ENCODE measurements at places on chromosomes 16 and 17.

GRCh38 chr17:21677911-21678310 is 14.4 kb upstream of the KCNJ18 start:
- DNase-seq: no peak

DNA sequence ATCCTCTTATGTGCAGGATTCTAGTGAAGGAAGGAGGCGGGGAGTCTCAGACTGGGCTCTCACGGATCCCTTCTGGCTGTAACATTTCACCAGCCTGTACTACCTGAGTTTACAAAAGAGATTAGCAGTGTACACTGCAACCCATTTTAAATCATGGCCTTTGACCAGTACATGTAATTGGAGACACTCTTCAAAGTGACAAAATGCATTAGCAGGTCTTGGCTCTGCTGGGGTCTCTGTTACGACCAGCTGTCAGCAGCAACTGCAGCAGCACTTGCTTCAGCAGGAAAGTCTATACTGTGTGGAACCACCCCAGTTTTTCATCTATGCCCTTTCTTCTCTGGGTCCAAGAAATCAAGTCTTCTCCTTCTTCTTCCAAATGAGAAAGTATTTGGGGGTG is 322.8 kb upstream of the ASIC2 start:
- no peak for DNase-seq

DNA sequence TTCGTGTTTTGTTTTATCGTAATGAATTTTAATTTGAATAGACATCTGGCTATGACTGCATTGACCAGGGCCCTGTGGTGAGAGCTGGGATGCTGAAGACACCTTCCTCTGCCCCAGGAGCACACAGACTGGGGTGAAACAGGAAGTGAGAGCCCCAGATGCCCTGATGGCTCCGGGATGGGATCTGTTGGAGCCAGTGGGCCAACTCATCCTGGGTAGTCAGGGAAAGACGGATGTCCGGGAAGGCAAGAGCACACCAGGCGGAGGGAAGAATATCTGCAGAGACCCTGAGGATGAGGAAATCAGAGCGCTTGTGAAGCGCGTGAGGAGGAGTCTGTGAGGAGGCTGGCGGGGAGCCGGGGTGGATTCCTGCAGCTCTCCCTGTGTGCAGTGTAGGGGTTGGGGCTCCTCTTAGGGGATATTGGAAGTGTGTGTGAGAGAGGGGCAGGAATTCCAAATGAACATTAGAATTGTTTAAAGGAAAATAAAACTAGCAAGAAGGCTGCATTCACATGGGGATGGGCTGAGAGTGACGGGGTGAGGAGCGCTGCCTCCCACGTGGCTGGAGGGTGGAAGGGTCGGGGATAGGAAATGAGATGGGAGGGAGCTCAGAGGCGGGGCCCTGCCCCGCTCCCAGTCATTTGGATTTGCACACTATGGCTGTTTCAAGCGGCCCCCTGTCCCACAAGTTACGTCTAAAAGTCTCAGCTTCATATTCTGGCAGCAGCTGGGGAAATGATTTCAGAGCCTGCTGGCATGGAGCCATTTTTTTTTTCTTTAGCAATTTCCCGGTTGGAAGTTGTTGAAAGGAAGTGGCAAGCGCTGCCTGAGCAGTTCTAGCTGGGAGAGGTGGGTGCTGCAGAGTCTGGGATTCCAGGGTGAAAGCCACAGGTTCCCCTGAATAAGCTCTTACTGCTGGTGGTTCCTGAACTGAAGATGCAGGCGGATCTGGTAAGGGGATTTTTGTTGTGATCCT is 71.2 kb upstream of the LGALS9 start:
- peak; percentile 85 for DNase-seq

DNA sequence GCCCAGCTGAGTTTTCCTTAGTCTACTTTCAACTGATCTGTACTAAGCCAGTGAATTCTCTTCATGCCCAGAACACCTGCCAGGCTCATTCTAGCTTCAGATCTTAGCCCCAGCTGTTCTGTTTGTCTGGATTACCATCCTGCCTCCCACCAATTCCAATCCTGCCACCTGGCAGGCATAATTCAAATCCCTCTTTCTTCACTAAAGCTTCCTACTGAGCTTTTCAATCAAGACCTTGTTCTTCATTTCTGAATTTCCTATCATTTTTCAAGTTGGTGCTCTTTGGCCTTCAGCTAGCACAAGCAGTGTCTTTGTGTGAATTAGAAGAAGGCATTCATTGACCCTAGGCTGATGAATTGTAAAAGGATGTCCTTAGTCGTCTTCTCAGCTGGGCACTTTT is 357.6 kb downstream of the UTP18 start:
- no peak for DNase-seq

GRCh38 chr16:23929856-23930255 is 94.1 kb downstream of the PRKCB start:
- no peak for DNase-seq

DNA sequence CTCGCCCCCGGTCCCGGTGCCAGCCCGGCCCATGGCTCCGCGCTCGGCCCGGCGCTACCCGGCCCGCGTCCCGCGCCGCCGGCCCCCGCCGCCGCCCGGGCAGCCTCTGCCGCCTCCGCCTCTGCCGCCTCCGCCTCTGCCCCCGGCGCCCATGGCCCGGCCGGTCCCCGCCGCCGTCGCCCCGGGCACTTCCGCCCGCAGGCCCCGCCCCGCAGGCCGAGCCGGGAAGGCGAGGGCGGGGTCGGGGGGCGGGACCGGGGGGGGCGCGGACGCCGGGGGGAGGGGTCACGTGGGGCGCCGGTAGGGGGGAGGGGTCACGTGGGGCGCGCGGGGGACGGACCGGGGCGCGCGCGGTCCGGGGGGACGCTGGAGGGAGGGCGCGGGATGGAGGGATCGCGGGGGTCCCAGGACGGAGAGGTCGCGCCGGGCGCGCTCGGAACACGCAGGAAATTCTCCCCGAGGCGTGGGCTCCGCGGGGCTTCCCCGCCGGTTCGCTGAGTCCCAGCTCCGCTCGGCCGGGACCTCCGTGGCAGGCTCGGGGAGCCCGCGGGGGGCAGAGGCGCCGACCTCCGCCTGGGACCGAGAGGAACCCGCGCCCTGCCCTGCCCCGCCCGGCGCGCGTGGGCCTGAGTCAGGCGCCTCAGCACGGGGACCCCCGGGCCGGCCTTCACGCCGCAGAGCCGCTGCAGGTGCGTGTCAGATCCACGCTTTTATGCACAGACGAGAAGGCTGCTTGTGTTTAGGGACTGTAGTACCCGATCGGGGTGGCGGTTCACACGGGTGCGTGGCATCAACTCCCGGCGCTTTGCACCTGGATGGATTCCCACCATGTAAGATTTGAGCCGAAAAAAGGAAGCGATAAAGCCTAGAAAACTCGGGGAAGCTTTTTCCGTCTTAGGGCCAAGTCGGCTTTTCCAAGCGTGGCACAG is at the start of gene PGAP6:
TSS of gene PGAP6 (minus strand) at position 190 of the 929 bp plus-strand sequence. CDS start at position 33, 157 bp downstream.
- DNase-seq: peak; percentile 88

DNA sequence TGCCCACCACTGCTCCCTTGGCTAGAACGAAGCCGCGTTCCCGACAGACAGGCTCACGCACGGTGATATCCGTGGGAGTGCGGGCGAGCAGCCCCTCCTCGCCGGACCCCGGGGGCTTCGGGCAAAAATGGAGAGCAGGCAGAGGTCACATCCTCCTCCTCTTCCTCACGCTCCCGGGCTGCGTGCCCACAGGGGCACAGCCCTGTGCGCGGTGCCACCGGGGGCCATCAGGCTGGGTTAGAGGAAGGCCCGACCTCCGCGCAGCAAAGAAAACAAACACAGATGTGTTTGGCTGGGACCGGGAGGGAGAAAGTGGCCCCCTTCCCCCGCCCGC is 519 bp upstream of the NTN1 start:
- no peak for DNase-seq

DNA sequence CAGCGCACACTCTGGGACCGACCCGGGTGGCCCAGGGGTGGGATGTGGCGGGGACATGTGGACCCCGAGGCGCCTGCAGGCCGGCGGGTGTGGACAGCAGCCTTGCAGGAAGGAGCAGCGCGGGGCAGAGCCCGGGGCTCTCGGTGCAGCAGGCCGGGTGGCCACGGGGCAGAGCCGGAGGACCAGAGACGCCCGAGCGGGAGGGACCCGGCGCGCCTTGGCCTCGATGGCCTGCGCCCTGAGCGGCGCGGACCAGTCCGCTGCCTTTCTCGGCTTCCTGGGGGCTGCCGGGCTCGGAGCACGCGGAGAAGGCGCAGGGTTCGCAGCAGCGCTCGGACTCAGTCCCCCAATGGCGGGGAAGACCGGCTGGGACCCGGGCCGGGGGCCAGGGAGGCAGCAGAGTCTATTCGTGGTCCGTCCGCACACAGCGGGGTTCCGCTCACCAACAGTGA is 43.4 kb downstream of the OSBPL7 start:
- DNase-seq: no peak

GRCh38 chr17:72388765-72389473 is 268.1 kb downstream of the SOX9 start:
- no peak for DNase-seq

DNA sequence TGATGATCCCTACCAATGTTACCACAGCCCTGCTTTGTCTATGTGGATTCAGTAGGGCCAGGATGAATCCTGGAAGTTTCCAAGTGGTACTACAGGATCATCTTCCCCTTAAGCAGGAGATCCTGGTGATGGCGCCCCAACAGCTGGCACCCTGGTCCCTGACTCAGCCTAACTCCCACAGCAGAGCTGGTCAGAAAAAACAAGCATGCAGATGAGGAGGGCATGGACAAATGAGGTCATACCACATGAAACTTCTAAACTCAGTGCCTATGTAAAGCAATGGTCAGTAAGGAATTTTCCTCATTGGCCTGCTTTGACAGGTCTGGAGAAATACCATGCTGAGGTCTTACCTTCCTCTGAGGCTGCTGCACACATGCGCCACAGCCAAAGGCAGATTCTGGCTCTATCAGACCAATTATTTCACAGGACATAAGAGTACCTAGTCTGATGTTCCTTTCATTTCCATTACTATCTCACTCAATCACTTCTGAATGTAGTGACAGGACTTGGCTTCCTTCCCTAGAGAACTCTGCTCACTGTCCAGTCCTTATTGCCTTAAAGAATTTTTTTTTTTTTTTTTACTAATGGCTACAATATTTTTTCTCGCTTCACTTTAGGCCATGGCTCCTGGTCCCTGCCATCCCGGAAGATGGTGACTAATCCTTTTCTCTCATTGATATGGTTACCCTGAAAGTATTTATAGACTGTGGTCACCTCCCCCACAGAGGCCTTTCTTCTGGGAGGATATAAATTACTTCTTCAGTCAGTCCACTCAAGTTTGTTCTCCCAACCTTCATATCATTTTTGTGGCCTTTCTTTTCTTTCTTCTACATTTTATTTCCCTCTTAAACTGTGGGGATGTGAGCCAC is 525.2 kb upstream of the PSMD7 start:
- DNase-seq: no peak

- no peak for DNase-seq
These were observed 90.9 kb upstream of the PLCG2 start for GRCh38 chr16:81688182-81688581.

GRCh38 chr16:533391-534123 is 6.0 kb downstream of the CAPN15 start:
- DNase-seq: no peak

GRCh38 chr16:82867485-82867884 is 240.7 kb downstream of the CDH13 start:
- DNase-seq: no peak

DNA sequence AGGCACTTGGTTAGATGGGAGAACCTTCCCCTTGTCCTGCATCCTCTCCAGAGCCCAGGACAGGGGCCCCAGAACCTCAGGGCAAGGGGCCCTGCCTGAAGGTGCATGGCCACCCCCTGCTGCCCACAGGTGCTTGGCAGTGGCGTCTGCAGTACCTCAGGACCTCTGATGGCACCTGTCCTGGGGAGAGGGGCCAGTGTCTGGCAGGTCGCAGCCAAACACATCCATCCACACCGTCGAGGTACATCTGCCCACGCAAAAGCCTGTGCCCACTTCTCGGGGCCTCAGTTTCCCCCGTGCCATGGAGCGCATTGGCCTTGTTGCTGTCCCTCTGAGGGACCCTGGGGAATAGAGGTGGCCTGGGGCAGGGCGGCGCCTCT is 9.3 kb downstream of the MAP2K3 start:
- no peak for DNase-seq

DNA sequence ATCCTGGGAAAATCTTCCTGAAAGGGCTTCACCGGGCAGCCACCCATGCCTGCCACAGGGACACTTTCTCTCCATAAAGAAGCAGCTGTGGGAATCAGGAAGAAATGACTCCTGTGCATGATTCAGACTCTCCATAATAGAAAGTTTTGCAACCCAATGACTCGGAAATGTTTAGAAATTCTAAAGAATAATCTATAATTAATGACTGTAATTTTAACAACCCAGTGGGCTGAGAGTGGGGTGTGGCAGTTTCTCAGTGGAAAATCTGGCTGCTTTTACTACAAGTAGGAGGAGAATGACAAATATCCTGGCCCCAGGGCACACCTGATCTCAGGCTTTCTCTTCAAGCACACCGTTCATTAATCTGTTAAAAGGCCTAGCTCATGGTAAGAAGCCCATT is 25.7 kb downstream of the IRF8 start:
- peak; percentile 4 for DNase-seq

GRCh38 chr17:36727052-36727451 is 125.7 kb downstream of the MRM1 start:
- no peak for DNase-seq

DNA sequence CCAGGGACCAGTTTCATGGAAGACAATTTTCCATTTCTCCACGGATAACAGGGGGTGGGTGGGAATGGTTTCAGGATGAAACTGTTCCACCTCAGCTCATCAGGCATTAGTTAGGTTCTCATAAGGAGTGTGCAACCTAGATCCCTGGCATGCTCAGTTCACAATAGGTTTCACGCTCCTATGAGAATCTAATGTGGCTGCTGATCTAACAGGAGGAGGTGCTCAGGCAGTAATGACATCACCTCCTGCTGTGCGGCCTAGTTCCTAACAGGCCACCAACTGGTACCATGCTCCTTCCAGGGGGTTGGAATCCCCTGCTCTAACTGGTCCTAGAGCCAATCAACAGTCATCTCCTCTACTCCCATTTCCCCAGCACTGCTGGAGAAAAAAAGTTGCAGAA is 19.9 kb downstream of the TEX14 start:
- no peak for DNase-seq

DNA sequence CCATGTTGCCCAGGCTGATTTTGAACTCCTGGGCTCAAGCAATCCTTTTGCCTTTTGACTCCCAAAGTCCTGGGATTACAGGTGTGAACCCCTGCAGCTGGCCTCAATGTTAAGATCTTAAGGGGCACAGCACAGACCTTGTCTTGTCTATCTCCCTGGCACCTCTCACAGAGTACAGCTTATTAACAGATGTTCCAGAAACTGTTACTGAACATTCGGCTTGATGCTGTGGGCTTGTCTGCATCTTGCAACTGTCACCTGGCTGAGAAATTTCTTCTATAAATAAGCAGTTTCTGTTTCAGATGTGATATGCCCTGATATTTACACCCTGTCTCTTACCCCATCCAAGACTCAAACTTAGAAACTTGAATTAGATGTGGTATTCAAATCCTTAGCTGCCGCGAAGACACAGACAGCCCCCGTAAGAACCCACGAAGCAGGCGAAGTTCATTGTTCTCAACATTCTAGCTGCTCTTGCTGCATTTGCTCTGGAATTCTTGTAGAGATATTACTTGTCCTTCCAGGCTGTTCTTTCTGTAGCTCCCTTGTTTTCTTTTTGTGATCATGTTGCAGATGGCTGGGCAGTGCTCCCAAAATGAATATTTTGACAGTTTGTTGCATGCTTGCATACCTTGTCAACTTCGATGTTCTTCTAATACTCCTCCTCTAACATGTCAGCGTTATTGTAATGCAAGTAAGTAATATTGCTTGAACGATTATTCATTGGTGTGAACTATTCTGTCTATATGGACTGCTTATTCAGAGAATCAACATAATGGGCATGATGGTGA is at the start of gene TNFRSF17:
TSS of gene TNFRSF17 (plus strand) at position 450 of the 791 bp plus-strand sequence. CDS start at position 565, 115 bp downstream.
- DNase-seq: peak; percentile 71
